ENCODE measurements at places on chromosomes 1 and 21. TPM values are rescaled to one million over a fixed set of nuclear protein-coding genes. Genes with fewer than 3 reads are reported as not detected.

The HSD3B2 gene
- total RNA-seq: not detected

The SRP9 gene
- total RNA-seq: 183 TPM

The CLCA4 gene
- not detected for total RNA-seq

The SPRR4 gene
- total RNA-seq: not detected

The SH3GLB1 gene
- total RNA-seq: 55.9 TPM

The TMPRSS15 gene
- total RNA-seq: not detected

The TMEM50B gene
- total RNA-seq: 16.7 TPM

The VAV3 gene
- 0.38 TPM for total RNA-seq

The MCOLN3 gene
- not detected for total RNA-seq

The RNPC3 gene
- total RNA-seq: 4.0 TPM

Measured in endothelial cell of coronary artery (primary cell).